ENCODE measurements at places on chromosomes 5 and 9.

- no peak for DNase-seq
Observed at GRCh38 chr9:113652355-113653152, 189.0 kb downstream of the RGS3 start.

- DNase-seq, result no peak
Observed at GRCh38 chr9:104914466-104914865, 13.5 kb downstream of the ABCA1 start.

- no peak for DNase-seq
Observed at GRCh38 chr9:27485158-27485557, 38.9 kb upstream of the IFNK start.

DNA sequence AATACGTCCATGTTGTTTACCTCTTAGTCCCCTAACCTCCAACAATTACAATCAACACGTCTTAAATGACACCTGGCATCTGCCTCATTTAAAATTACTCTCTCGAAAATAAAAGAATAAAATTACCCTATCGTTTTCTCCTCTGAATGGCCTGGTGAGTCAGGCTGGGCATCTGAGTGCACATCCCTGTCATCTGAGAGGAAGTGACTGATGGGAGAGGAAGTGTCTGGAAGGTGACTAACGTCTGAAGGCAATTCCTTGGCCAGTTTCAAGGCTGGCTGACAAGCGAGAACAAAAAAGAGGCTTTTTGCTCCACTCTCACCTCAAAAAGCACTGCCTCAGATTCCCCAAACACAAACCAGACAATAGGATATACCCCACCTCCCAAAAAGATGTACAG lies 57.7 kb downstream of the MAPKAP1 start:
- no peak for DNase-seq

GRCh38 chr5:88675168-88675707 lies 207.7 kb downstream of the MEF2C start:
- DNase-seq, result no peak

DNA sequence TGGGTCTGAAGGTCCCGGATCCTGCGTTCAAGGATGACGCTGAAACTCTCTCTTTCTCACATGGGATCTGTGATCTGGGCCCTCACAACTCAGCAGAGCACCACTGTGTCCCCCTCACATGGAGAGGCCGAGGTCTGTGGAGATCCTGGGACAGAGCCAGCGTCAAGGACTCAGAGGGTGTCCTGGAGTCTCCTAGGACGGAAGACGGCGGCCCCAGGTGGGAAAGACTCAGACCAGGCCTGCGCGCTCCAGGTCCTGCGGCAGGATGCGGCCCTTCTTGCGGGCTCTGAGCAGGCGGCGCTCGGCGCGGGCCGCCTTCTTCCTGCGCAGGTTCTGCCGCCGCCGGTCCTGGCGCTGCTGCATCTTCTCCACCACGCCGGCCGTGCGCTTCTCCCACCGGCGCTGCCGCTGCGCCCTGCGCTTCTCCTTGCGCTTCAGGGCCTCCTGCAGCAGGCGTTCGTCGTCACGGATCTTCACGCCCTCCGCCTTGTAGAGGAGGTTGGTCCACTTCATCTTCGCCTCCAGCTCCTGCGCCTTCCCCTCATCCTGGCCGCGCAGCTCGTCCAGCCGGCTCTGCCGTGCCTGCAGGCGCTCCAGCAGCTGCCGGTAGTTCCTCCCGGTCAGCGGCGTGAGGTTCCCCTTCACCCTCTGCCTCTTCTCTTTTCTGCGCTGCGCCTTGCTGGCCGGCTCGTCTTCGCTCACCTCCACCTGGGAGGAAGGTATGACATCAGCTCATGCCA lies 4.2 kb downstream of the SURF6 start:
- DNase-seq, result no peak

- DNase-seq, result no peak
Observed at GRCh38 chr5:157026789-157027424, 32.0 kb downstream of the HAVCR1 start.

GRCh38 chr5:173180331-173180730 lies 36.0 kb downstream of the BNIP1 start:
- no peak for DNase-seq

- no peak for DNase-seq
Observed at GRCh38 chr9:121198512-121199042, 3.1 kb downstream of the RAB14 start.

- peak; percentile 25 for DNase-seq
Observed at GRCh38 chr9:104301755-104302154, 202.3 kb upstream of the OR13F1 start.

DNA sequence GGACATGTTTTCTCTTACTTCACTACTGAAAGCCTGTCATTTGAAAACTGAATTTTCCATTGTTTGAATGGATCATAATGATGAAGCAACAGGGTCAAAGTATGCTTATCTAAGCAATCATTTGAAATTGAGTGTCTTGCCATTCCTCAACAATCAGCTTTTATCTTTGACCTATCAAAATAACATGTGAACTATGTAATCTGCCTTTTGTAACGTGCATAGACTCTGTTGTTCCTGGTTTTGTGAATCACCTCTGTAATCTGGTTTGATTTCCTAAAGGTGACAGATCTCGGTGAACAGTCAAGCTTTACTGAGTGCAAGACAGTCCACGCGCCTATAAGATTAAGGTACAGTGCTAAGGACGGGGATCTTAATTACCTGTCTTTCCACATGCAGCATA lies 3.3 kb downstream of the MEF2C start:
- DNase-seq, result no peak

DNA sequence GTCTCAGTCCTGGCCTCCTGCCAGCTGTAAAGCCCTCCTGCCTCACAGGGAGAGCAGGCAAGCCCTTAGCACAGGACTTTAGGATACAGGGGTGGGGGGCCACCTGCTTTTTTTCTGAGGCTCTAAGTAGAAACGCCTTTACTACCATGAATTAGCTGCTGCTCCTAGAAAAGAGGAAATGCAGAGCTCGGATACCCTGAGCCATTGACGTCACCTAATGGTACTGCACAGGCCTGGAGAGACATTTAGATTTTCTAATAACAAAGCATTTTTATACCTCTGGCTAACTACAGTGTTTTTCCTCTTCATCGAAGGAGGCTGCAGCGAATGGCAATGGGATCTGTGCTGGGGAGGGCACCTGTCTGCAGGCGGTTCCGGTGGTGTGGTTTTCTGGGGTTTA lies 137.0 kb downstream of the WDR41 start:
- no peak for DNase-seq

- no peak for DNase-seq
Observed at GRCh38 chr5:178339272-178339671, 106.7 kb upstream of the PHYKPL start.

- no peak for DNase-seq
Observed at GRCh38 chr5:150386024-150386855, 26.5 kb downstream of the CD74 start.

DNA sequence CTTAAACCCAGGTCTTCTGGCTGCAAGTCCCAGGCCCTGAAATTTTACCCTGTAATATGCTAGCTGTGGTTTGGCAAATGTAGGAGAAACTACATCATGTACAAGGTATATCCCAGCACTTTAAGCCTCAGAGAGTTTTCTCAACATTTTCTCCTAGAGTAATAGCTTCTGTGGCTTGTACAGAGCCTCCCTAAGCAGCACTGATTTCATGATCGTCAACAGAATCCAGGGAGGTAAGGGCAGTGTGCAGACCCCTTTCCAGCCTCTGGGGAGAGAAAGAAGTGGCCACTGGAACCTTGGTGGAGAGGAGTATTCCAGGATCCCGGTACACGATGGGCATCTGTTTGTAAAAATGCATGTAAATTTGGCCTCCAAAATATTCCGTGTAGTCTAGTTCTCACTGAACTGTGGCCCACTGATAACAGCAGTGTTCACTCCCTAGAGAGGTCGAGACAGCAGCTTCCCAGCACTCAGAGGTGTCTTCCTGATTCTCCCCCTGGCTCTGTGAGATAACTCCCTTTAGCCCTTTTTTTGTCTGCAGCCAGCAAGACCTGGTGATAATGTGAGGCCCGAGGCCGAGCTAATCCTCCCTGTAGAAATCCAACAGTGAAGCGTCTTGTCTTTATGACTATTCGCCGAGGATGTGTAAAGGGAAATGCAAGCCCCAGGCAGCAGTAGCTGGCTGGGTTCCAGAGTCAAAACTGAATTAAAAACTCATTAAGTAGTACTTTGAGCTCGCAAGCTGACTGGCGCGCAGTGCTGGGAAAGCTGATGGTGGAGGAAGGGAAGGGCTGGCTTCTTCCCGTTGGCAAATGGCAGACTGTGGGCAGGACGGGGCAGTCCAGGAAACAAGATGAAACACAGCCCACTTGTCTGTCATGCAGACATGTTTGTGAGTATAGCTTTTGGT lies 59.0 kb downstream of the MAP1B start:
- no peak for DNase-seq

GRCh38 chr5:157607371-157608161 lies 32.0 kb upstream of the ADAM19 start:
- no peak for DNase-seq

- no peak for DNase-seq
Observed at GRCh38 chr9:89528131-89528530, 30.2 kb upstream of the SEMA4D start.

DNA sequence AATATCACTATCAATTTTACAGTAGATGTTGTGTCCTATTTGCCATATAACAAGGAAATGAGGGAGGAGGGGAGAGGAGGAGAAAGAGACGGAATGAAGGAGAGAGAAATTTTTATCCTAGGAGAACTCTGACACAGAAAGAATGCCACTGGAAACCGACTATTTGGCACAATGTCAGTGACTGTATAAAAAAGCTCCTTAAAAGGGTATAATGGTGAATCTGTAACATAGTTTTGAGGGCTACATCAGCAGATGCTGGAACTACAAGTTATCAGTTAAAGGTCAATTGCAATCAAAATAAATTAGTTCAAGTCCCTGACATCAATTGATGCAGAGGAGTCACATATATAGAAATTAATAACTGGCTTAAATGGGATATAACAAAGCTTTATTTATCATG lies 5.7 kb downstream of the EDIL3 start:
- DNase-seq, result no peak

GRCh38 chr5:122421374-122422079 lies 109.5 kb downstream of the SNCAIP start:
- no peak for DNase-seq

- DNase-seq, result no peak
Observed at GRCh38 chr5:142202282-142202681, 93.7 kb downstream of the NDFIP1 start.

- no peak for DNase-seq
Observed at GRCh38 chr5:175873088-175873454, 1.7 kb downstream of the CPLX2 start.

GRCh38 chr9:104675611-104676010 lies 18.7 kb upstream of the OR13D1 start:
- DNase-seq, result no peak

- no peak for DNase-seq
Observed at GRCh38 chr9:113359385-113359784, 10.0 kb downstream of the BSPRY start.

GRCh38 chr5:139049780-139050179 lies 148.4 kb downstream of the SIL1 start:
- DNase-seq, result no peak

GRCh38 chr5:155010881-155011280 lies 2.7 kb upstream of the KIF4B start:
- no peak for DNase-seq

DNA sequence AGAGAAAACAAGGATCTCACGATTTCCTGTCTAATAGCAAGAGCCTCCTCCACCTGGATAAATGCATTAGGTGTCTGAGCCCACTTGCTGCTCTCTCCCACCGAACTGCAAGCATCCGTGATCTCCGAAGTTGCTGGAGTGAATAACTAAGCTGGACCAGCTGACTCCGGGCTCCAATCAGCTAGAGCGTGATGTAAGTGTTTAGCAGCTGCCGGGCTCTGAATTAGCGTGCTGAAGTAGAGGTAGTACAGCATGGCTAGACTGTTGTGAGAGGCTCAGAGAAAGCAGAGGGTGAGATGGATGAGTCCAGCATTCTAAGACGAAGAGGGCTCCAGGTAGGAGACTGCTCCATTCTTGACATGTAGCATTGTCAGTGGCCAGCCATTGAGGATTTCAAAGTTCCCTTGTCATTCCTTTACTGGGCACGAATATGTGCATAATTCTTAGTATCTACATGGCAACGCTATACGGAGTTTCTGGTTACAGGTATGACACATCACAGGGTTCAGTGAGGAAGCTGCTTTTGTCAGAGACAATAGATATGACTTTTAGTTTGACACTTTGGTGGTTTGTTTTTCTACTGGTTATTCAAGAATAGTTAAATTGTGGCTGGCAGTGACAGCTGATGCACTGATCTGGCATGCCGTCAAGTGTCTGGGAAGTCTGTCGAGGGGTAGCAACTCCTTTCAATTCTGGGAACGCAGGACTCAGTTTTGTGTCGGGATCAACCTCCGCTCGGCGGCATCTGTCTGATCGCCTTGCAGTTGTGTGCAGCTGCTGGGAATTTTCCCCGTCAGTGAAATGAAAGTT lies 232.6 kb downstream of the MAST4 start:
- DNase-seq, result peak; percentile 37

DNA sequence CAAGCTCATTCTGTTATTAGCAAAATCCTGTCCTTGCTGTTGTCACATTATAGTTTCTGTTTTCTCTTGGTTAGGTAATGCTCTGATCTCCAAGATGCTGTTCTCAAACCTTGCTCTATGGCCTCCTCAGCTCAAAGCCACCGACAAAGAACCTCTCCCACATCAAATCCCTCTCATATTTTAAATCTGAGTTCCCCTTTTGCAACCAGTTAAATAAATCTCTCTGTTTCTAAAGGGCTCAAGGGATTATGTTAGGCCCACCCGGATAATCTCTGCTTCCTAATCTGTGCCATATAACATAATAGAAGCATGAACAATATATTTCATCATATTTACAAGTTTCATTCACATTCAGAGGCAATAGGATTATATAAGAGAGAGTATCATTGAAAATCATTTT lies 286.0 kb downstream of the CYLC2 start:
- DNase-seq, result no peak

DNA sequence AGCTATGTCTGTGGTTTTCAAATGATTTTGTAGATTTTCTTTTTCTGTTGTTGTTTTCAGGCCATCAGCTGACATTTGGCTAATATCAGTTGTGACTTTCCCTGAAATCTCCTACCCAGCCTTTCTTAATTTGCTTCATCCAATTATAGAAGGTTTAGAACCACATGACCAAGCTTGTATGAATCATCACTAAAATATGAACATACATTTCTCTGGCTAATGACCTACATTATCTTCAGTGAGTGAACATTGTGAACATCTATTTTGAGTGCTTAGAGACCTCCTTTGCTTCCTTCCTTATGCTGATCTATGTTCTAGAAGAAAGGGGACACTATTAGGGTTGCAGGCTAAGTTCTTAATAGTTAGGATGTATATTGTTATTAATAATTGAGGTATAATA lies 532.5 kb downstream of the RAB3C start:
- DNase-seq, result no peak

DNA sequence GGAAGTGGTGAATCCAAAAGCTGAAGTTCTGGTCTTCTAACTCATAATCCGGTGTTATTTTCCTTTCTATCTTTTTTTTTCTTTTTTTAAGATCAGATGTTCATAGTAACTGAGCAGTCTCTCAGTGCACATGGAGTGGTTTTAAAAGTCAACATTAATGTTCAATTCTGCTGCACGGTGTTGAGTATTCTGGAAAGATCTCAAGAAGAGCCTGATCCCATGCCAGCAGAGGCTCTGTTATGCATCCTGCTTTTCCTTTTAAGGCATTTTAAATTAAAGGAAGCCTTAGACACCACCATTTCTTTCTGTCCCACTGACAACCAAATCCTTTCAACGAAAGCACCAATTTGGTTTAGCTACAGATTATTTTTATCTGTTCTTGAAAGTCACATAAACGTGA lies 33.4 kb downstream of the SEMA5A start:
- no peak for DNase-seq
